Pancreas (tissue), 10 donors: ENCODE measurements at places on chromosomes 6 and 20. TPM values are rescaled to one million over a fixed set of nuclear protein-coding genes. Genes with fewer than 3 reads are reported as not detected.

The PRKN gene
- 1.7 TPM for total RNA-seq

The ID4 gene
- total RNA-seq: 17.9 TPM

GRCh38 chr20:5895626-5896025, 54.7 kb downstream of the TRMT6 start:
- H3K4me3 ChIP-seq: no peak overlapping the region
- H3K4me1 ChIP-seq: no peaks in the 10 kb centered on the region
- no peak for DNase-seq

The PAX1 gene
- not detected for total RNA-seq

The KCNK5 gene
- total RNA-seq: 19.2 TPM

GRCh38 chr20:15886250-15886649, 687.0 kb downstream of the KIF16B start:
- no peaks in the 10 kb centered on the region for H3K4me1 ChIP-seq
- H3K27ac ChIP-seq: no peak overlapping the region
- no peak for DNase-seq
- H3K27me3 ChIP-seq: no peaks in the 10 kb centered on the region
